T-helper 17 cell (primary cell): ENCODE measurements at places on chromosomes 4 and X.

DNA sequence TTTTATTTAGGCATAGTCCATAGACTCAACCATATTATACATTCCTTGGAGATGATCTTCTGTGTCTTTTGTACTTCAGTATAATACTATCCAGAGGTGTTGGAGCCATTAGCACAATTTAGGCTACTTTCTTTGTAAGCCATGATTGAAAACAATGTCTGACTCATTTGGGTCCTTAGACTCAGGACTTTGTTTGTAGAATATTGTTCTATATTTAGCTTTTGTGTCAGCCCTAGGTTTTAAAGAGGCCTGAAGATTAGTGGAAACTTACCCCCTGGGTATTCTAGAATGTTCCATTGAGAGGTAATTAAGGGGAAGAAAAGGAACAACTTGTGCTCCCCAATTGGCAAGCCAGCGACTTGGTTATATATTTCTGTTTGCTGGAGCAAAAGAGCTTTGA, 145.2 kb upstream of the SCML1 start:
- H3K4me1 ChIP-seq: peaks cover 8% of the 10 kb centered on the region
- no peak for DNase-seq
- no peak overlapping the region for H3K4me3 ChIP-seq
- no peak overlapping the region for H3K27ac ChIP-seq
- peaks cover 6% of the 10 kb centered on the region for H3K27me3 ChIP-seq

DNA sequence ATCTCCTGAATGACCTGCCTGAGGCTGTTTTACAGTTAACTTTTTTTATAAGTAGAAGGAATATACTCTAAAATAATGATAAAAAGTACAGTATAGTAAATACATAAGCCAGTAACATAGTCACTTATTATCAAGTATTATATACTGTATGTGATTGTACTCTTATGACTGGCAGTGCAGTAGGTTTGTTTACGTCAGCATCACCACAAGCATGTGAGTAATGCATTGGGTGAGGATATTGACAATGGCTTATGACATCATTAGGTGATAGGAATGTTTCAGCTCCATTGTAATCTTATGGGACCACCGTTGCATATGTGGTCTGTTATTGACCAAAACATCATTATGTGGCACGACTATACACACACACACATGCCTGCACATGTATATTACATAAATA, 20.5 kb downstream of the NUDT9 start:
- H3K4me1 ChIP-seq: peaks cover 10% of the 10 kb centered on the region
- no peak overlapping the region for H3K4me3 ChIP-seq
- no peak overlapping the region for H3K27ac ChIP-seq
- no peaks in the 10 kb centered on the region for H3K27me3 ChIP-seq

DNA sequence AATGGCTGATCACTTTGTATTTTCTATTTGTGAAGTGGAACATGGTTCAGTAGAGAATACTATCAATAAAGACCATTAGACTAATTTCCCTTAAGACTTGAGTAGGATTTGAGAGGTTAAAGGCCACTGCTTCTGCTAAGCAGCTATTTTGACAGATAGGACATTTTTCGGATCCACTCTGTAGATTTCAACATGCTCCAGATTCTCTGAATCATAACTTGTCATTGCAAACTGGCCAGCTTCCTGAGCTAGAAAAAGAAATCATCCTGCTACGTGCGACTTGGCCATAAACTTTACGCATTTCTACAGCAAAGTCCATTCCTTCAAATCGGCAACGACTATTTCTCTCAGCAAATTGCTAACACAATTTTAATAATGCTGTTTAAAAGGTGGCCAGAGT, 55.2 kb downstream of the MGST2 start:
- H3K36me3 ChIP-seq: no peaks in the 10 kb centered on the region
- H3K4me3 ChIP-seq: no peak overlapping the region
- peaks cover 5% of the 10 kb centered on the region for H3K27me3 ChIP-seq
- no peak overlapping the region for H3K27ac ChIP-seq
- DNase-seq: no peak

DNA sequence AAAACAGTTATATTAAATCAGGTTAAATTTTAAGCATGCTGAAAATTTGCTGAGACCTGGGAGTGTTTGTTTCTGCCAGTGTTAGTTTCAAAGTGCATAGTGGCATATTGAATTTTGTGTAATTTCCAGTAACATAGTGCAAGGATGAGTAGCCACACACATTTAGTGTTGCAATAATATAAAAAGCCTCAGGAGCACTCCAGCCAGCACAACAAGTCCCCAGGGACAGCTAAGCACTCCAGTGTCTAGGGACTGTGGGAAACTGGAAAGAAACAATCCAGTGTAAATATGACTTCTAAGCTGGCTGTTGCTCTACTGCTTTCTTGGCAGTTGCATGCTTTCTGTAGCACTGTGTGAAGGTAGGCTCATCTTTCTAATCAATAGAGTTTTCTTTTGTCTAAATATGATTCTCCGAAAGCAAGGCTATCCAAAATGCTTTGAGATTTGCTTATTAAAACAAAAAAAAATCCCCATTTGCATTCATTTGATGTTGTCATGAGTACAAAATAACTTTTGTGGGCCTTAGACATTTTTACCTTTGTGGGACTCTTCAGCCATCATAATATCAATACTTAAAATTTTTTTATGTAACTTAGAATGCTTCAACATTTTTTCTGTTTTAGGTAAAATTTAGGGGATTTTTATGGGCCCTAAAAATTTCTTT, 24.2 kb upstream of the CXCL2 start:
- H3K36me3 ChIP-seq: peaks cover 3% of the 10 kb centered on the region
- no peak overlapping the region for H3K27ac ChIP-seq
- no peak overlapping the region for H3K4me3 ChIP-seq

- H3K4me1 ChIP-seq: no peaks in the 10 kb centered on the region
- H3K27me3 ChIP-seq: no peaks in the 10 kb centered on the region
- H3K4me3 ChIP-seq: no peak overlapping the region
- H3K36me3 ChIP-seq: no peaks in the 10 kb centered on the region
- H3K27ac ChIP-seq: no peak overlapping the region
- no peak for DNase-seq
Observed at GRCh38 chr4:139483000-139483399, 29.1 kb downstream of the RAB33B start.

DNA sequence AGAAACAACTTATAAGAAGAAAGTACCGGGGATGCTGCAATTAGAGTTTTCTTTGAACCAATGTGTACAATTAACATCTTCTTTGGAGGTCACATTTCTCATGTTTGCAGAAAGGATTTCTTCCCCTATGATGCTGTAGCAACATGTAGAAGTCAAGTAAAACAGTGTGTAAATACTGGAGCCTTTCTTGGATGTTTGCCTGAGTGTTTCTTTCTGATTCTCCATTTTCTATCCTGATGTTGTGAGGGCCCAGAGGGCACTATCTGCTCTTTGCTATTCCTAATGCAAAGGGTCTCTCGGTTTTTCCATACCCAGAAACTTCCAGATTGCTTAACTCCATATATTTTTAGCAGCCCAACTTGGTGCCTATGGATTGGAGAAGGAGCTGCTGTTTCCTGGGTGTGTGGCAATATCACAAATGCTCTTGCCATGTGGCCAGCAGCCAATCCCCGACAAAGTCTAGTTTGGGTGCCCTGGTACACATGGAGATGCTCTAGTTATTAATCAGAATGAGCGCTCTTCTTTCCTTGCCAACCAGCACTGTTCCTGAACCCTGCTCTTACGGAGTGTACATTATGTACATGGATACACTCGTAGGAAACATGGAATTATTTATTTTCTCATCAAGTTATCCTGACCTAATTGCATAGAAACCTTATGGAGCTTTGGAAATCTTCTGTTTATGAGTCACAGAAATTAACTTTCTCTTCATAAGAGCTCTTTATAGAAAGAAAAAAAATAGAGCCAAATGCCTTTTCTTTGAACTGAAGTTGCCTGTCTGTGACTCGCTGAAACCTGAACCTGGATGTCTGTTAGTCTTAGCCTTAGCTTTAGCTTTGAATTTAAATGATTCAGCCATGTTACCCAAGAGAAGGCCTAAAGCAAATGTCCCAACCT, 67.0 kb upstream of the GPC4 start:
- H3K36me3 ChIP-seq: no peaks in the 10 kb centered on the region
- H3K4me1 ChIP-seq: no peaks in the 10 kb centered on the region
- no peaks in the 10 kb centered on the region for H3K27me3 ChIP-seq
- H3K27ac ChIP-seq: no peak overlapping the region

- no peaks in the 10 kb centered on the region for H3K27me3 ChIP-seq
- peaks cover 24% of the 10 kb centered on the region for H3K4me1 ChIP-seq
- H3K4me3 ChIP-seq: peak overlapping the region; percentile 60
- peak overlapping the region; percentile 97 for H3K27ac ChIP-seq
Observed at GRCh38 chr4:54940996-54941865, 184.2 kb downstream of the KDR start.

DNA sequence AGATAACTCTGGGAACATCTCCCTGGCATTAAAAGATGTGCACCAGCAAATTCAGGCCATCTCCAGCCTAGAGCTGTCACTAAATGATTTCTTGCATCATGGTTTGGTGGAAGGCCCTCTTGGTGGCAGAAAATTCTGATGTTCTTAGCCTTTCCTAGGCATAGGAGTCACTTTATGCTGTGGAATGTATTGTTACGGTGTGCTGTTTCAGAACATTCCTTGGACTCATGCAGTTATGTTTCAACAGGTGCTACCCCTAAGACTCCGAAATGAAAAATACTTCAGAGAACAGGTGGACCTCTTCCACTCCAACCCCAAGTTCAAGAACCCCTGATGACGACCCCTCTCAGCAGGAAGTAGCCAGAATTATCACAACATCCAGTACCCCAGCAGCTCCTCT, 20.3 kb upstream of the PAPSS1 start:
- no peaks in the 10 kb centered on the region for H3K36me3 ChIP-seq
- peaks cover 7% of the 10 kb centered on the region for H3K27me3 ChIP-seq
- no peak overlapping the region for H3K27ac ChIP-seq

DNA sequence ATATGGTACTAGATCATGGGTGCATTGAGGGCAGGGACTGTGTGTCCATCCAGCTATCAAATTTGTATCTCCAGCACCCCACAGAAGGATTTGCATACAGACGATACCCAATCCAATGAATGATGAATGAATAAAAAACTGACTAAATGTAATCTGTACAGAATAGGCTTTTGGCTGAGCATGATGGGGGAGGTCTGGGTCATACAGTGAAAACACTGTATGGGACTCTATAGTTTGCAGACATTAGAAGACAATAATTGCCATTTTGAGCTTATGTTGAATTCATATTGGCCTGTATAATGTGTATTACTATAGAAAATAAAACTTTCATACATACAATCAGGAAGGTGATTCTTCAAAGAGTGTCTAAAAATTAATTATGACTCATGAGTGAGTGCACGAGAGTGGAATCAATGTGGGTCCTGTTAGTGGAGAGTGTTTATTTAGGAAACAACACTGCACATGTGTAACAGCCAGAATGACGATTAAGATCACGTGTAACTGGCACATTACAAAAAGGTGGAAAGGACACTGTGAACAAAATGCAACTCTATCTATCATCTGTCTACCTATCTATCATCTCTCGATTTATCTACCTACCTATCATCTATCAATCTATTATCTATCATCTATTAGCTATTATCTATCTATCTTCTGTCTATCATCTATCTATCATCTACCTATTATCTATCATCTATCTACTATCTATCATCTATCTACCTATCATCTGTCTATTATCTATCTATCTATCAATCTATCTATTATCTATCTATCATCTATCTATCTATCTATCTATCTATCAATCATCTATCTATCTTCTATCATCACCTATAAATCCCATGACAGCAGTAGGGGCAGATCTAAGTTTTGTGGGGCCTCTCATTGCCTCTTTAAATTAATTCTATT, 201.3 kb downstream of the PTTG2 start:
- H3K27ac ChIP-seq: peak overlapping the region; percentile 96
- no peaks in the 10 kb centered on the region for H3K27me3 ChIP-seq
- peaks cover 22% of the 10 kb centered on the region for H3K4me1 ChIP-seq
- H3K4me3 ChIP-seq: no peak overlapping the region
- peaks cover 3% of the 10 kb centered on the region for H3K36me3 ChIP-seq
- DNase-seq: no peak

DNA sequence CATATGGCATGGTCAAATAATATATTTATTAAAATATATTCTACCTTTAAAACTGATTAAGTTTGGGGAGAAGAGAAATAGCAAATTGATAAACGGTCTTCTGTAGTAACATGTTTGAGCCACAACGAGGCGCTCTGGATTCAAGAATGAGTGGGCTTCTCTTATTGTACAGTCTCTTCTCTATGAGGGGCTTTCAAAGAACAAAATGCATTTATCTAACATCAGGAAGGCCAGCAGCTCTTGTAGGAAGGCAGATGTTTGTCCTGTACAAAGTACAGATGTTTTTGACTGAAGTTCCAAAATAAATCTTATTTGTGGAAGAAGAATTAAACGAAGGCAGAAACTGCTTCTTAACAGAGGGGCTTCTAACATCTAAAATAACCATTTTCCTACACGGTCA, 153.6 kb downstream of the RASL11B start:
- peaks cover 4% of the 10 kb centered on the region for H3K36me3 ChIP-seq
- H3K4me1 ChIP-seq: peaks cover 24% of the 10 kb centered on the region
- H3K27ac ChIP-seq: no peak overlapping the region
- no peak overlapping the region for H3K4me3 ChIP-seq

GRCh38 chr4:37243722-37244582, 591 bp upstream of the NWD2 start:
- no peak for DNase-seq
- H3K4me3 ChIP-seq: no peak overlapping the region
- H3K27me3 ChIP-seq: peaks cover 61% of the 10 kb centered on the region
- no peak overlapping the region for H3K27ac ChIP-seq

GRCh38 chr4:173507471-173508385, 22.3 kb downstream of the HAND2 start:
- H3K27ac ChIP-seq: no peak overlapping the region
- peaks cover 91% of the 10 kb centered on the region for H3K27me3 ChIP-seq
- H3K4me1 ChIP-seq: peaks cover 12% of the 10 kb centered on the region
- no peak for DNase-seq
- peaks cover 4% of the 10 kb centered on the region for H3K36me3 ChIP-seq
- H3K4me3 ChIP-seq: peak overlapping the region; percentile 83

DNA sequence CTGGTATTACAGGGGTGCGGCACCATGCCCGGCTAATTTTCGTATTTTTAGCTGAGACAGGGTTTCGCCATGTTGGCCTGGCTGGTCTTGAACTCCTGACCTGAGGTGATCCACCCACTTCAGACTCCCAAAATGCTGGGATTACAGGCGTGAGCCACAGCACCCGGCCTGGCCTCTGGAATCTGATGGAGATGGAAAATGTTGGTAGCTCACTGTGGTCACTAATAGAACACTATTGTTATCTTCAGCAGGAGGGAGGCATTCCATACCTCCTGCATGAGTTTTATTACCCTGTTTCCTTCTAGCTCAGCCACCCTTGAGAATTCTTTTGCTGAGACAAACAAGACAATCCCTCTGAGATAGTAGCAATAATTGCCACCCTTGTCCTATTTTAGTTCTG, 105.0 kb downstream of the SHROOM3 start:
- no peak overlapping the region for H3K4me3 ChIP-seq
- no peaks in the 10 kb centered on the region for H3K4me1 ChIP-seq
- H3K27ac ChIP-seq: no peak overlapping the region
- DNase-seq: no peak
- H3K27me3 ChIP-seq: peaks cover 7% of the 10 kb centered on the region
- no peaks in the 10 kb centered on the region for H3K36me3 ChIP-seq

GRCh38 chr4:62320612-62321011, 1120.5 kb downstream of the ADGRL3 start:
- H3K27me3 ChIP-seq: no peaks in the 10 kb centered on the region
- no peak for DNase-seq
- no peaks in the 10 kb centered on the region for H3K4me1 ChIP-seq
- no peak overlapping the region for H3K27ac ChIP-seq
- H3K36me3 ChIP-seq: no peaks in the 10 kb centered on the region
- no peak overlapping the region for H3K4me3 ChIP-seq

- no peak overlapping the region for H3K4me3 ChIP-seq
- no peak overlapping the region for H3K27ac ChIP-seq
Observed at GRCh38 chrX:6384371-6384770, 150.5 kb downstream of the VCX3A start.

- H3K27me3 ChIP-seq: peaks cover under 1% of the 10 kb centered on the region
- no peaks in the 10 kb centered on the region for H3K36me3 ChIP-seq
- DNase-seq: no peak
- peaks cover 10% of the 10 kb centered on the region for H3K4me1 ChIP-seq
- no peak overlapping the region for H3K27ac ChIP-seq
Observed at GRCh38 chrX:120749141-120749846, 119.4 kb upstream of the C1GALT1C1 start.
